Gastrocnemius medialis (tissue), 4 donors: ENCODE measurements at places on chromosomes 16 and 17. TPM values are rescaled to one million over a fixed set of nuclear protein-coding genes. Genes with fewer than 3 reads are reported as not detected.
A peak's percentile ranks its signal among the peaks of the same experiment; 100 is the strongest.

DNA sequence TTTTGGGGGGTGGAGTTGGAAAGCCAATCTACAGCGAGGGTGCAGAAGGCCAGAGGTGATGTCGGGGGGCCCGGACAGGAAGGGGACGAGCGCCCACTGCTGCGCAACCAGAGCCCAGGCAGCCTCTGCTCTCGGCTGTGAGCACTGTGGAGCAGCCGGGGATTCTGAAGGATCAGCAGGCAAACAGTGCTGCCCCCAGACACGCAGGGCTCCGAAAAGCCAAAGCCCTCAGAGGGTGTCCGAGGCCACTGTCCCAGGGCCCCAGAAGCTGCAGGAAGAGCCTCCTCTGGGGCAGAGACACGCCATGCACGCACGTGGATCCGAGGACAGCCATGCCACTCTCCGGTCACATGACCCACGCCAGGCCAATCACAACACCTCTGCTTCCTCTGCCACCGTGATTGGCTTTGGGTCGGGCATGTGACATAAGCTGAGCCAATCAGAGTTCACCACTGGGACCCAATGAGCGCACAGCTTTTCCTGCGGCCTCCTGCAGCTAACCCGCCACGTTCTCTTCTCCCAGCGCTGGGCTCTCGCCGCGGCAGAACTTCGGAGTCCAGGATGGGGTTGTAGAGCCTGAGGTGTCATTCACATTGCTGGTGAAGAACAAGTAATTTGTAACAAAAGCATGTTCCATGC, 40.7 kb downstream of the ACTG1 start:
- peak; percentile 80 for DNase-seq

The KRT17 gene
- total RNA-seq: not detected

DNA sequence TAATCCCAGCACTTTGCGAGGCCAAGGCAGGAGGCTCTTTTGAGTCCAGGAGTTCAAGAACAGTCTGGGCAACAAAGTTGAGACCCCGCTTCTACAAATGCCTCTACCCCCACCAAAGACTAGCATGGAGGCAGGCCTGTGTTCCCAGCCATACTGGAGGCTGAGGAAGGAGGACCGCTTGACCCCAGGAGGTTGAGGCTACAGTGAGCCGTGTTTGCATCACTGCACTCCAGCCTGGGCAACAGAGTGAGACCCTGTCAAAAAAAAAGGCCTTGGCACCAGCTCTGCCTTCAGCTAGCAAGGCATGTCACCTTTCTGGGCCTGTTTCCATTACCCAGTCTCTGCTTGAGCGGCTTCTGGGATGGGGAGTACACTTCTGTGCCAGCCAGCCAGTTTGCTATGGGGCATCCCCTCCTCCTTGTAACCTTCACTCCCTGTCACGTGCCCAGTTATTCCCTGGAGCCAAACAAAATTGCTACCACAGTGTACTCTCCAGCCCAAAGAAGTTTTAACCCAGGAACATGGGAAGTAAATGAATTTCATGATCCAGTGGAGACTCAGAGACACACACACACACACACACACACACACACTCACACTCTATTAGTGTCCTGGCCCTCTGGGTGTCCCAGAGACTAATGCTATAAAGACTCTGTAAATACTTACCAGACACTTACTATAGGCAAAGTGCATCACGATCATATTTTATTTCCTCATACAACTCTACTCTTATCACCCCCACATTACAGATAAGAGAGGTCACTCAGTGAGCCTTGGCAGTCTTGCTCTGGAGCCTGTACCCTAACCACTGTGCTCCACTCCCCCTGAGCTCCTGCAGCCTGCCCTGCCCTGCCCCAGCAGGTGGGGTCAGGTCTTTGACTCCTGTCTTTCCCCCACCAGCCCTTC, 2.5 kb downstream of the CISD3 start:
- no peak for DNase-seq

GRCh38 chr16:30027588-30028437, 3.3 kb downstream of the TLCD3B start:
- no peak for DNase-seq

- no peak for DNase-seq
Measured at GRCh38 chr17:81924557-81925532, 2.7 kb downstream of the MAFG start.

The NXPH3 gene
- 1.6 TPM for total RNA-seq

- no peak for DNase-seq
Measured at GRCh38 chr17:57842280-57842679, 7.6 kb downstream of the MRPS23 start.

GRCh38 chr17:43545383-43545632, 832 bp downstream of the ETV4 start:
- no peak for DNase-seq

GRCh38 chr16:85231959-85232358, 119.7 kb upstream of the CIBAR2 start:
- DNase-seq: peak; percentile 39

The CDRT15 gene
- not detected for total RNA-seq

DNA sequence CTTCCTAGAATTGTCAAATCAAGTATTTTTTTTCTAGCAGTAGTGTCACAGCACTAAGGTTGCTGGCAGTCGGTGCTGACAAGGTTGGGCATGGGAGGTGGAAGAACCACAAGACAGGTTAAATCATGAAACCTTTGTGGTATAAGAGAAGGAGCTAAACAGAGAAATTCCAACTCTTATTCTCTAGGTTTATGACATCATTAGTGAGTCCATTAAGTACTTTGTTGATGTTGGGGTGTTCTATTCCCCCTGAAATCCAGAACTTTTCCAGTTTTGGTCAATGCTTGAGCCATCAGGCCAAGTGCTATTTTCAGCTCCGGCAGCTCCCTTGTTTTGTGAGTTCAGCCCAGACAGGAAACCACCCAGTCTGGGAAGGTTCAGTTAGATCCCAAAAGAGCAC, 206.0 kb upstream of the SOX9 start:
- DNase-seq: no peak

DNA sequence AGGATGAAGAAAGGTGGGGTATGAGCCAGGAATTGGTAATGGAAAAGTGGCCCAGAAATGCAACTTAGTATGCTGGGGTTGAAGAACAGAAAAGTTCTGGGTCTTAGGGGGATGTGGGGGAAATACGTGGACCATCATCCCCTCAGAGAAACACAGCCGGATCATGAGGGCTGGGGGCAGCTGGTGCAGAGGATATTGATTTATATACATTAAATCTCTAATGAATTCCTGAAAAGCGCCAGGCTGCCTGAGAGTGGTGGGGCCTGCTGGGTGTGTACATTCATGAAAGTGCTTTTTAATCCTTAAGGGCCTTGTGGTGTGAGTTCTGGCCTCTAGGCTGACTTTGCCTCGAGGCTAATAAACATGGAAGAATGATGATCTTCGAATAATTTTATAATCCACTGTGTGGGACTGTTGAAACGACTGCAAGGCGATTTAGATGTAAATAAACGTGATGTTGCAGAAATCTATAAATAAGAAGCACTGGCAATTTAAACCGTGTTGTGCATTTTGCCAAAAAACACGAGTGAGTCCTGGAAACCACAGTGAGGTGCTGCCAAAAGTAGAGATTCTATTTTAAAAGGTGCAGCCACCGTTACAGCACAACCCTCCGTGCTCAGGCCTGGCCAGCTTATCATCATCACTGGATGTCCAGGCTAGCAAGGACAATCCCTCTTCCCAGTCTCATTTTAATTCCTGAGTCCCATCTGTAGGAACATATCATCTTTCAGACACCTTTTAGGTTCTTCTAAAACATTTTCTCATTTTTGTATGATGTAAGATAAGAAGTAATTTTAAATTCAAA, 32.1 kb downstream of the PRKAR1A start:
- DNase-seq: no peak

The TK1 gene
- 0.22 TPM for total RNA-seq

The NPIPA7 gene
- total RNA-seq: 5.4 TPM

DNA sequence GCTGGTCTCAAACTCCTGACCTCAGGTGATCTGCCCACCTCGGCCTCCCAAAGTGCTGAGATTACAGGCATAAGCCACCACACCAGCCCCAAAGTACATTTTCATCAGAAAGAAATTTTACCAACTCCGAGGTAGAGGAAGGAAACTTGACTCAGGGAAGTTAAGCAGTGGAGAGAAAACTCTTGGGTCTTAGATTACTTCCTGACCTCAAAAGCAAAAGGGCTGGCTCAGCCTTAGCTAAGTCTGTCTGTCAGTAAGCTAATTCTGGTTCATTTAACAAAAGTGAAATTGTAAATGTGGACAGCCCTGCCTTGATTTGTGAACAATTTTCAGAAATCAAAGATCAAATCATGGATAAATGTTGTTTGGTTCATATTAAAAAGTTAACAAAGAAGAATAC, 30.6 kb downstream of the MAP2K6 start:
- no peak for DNase-seq

DNA sequence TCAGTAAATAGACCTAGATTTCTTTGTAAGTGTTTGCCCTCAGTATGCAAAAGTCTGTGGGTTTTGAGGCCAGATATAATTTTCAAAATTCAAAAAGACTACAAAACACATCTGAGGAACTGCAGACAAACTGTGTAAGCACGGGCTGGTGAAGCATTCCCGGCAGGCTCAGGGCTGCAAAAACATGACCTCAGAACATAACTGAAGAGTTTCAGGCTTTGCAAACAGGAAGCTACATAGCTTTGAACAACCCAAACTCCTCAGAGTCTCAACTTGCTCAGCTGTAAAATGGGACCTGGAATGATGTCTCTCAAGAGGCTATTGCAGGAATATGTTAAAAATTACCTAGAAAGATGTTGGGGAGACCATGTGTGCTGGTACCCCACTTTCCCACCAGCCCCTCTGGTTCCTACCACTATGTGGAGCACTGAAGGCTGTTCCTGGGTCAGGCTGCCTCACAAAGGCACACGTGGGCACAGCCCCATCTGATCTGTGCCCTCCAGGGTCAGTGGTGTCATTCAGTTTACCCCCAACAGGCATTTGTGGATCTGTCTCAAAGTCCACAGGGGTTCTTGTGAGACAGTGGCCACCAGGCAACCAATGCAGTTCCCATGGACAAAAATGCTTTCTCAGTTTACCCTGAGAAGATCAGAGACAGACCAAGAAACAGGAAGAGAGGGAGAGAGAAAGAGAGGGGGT, 72.9 kb downstream of the CREBBP start:
- DNase-seq: no peak

DNA sequence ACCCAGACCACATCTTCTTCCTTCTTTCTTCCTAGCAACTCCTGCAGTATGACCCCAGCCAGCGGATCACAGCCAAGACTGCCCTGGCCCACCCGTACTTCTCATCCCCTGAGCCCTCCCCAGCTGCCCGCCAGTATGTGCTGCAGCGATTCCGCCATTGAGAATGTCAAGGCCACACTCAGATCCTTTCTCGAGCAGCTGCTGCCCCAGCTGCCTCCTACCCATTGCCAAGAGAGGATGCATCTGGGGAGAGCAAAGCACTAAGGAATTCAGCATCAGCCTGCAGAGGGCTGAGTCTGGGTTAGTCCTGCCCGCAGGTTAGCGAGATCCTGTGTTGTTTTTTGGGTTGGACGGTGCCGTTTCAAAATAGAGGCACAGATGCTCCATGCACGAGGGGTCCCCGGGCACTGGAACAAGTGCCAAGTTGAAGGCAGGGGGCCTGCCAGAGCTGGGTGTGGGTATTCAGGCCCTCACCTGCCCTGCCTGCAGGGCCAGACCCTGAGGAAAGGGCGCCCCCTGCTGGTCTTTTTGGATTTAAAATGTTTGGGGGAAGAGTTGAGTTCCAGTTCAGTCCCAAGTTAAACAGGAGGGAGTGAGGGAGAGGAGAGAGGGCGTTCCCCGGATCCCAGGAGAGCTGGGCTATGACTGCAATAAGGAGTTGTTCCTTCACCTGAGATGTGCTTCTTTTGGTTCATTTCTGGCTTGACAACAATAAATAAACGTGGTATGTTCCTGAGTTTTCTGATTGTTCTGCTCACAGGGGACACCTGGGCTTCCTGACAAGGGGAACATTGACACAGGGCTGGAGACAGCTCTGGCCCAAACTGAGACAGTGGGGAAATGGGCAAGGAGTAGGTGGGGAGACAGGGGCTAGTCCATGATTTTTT, 4.9 kb downstream of the CDK3 start:
- peak; percentile 51 for DNase-seq

The PDF gene
- 11.0 TPM for total RNA-seq

The LRRC75A gene
- total RNA-seq: not detected

The ESRP2 gene
- not detected for total RNA-seq

GRCh38 chr17:8707332-8708024, 37.2 kb downstream of the CCDC42 start:
- no peak for DNase-seq

The LHX1 gene
- not detected for total RNA-seq

DNA sequence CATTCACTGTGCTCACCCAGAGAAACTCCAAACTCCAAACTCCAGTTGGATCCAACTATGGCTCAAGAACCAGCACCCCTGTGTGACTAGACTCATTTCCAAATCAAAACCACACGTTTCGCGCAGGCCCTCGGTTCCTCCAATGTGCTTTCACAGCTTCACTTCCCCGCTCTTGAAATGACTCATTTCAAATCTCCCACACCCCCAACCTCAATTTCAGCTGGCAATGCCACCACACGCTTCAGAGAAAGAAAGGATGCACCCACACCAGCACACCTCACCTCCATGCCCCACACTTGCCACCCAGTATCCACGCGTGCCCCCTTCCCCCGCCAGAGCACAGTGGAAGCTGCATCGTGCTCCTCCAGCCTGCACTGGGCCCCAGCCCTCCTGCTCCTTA, 9.0 kb downstream of the TMEM92 start:
- DNase-seq: no peak

The SEPTIN1 gene
- total RNA-seq: not detected

The TACO1 gene
- total RNA-seq: 37.4 TPM

DNA sequence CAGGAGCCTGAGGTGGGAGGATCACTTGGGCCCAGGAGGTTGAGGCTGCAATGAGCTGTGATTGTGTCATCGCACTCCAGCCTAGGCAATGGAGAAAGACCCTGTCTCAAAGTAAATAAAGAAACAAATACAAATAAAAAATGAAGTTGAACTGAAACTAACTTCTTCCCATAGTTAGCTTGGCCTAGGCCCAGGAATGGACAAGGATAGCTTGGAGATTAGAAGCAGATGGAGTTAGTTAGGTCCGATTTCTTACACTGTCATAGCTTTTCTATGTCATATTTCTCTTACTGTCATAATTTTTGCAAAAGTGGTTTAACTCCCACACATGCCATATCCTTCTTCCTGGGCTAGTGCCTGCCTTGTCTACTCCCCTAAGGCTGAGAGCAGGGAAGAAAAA, 154.7 kb upstream of the CACNG3 start:
- no peak for DNase-seq

The RPH3AL gene
- 9.2 TPM for total RNA-seq

The TAT gene
- 1.9 TPM for total RNA-seq

The MC1R gene
- total RNA-seq: 0.73 TPM
